Naive thymus-derived CD4-positive, alpha-beta T cell (primary cell): ENCODE measurements at places on chromosomes 12 and 14.

DNA sequence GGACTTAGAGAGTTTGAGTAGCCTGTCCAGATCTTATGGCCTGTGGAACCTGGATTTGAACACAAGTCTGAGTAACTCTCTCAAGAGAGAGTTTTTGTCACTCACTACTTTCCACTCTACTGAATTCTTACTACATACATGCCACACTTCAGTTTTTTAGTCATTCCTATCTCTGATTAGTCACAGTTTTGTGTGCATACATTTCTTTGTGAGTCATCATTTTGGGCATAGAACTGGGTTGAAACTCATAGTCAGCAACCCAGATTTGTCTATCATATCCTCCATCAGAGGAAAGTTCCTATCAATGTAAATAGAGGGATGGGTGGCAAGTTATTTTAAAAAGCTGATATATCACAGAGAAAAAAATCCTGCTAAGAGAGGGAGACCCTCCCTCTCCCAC lies 42.9 kb downstream of the FLRT2 start:
- no peak for DNase-seq

- no peak for DNase-seq
These were observed 30.0 kb downstream of the SENP1 start for GRCh38 chr12:48075832-48076231.

DNA sequence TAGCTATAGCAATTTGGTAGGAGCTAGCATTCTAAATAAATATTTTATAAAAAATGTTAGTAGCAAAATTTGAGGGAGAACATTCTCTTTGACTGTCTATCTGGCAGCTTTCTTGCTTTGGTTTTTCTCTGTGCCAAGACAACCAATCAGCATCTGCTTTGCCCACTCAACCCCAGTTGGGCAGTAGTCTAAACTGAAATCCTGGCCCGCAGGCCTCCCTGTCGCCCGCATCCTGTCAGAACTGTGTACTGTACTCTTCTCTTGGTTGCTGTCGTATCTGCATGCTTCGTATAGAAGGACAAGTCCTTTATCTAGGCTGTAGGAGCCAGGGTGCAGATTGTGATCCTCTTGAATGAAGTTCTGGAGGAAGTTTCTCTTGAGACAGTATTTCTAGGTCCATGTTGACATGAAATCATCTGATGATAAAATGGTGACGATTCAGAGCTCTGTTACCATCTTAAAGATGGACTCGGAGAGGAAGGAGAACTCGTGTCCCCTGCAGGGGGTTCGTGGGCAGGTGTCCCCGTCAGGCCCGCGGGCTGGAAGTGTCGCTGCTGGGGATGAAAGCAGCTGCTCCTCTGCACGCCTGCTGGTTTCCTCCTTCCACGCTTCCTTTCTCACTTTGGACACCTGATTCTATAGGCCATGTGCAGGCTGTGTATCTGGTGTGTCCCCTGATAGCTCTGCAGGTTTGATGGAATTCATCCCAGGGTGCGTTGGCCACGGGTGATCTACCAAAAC lies 34.6 kb downstream of the XRCC3 start:
- DNase-seq = no peak

DNA sequence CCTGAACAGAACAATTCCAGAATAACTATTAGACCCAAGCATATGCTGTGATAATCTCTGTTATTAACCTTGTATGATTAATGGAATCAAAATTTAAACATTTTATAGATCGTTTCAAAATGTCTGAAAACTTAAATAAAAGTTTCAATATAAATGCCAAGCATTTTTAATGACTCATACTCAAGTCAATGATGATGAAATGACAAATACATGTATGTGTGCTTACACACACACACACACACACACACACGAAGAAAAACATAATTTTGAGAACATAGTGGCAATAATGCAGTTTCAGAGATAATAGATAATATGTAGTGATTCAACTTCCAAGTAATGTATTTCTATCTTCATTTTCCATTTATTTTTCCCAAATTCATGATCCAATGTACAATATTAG lies 384.9 kb upstream of the FOXG1 start:
- no peak for DNase-seq
